ENCODE measurements at places on chromosomes 16 and 17. TPM values are rescaled to one million over a fixed set of nuclear protein-coding genes. Genes with fewer than 3 reads are reported as not detected.

- no peak for DNase-seq
These were observed 2100.7 kb downstream of the TP53TG3F start for GRCh38 chr16:35559911-35560636.

- peak; percentile 45 for DNase-seq
These were observed 23.2 kb upstream of the ARHGAP17 start for GRCh38 chr16:25038239-25038954.

DNA sequence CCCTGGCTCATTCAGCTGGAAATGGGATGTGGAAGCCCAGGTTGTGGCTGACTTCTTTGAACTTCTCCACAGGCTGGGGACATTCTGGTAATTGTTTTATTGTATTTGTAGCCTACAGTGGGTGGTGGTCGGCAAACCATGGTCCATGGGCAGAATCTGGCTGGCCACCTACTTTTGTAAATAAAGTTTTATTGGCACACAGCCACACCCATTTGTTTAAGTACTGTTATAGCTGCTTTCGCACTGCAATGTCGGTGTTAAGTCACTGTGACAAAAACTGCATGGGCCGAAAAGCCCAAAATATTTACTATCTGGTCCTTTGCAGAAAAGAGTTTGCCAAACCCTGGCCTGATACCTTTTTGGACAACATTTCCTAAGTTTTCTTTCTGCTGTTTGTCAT, 86.2 kb downstream of the NTN1 start:
- DNase-seq = no peak

DNA sequence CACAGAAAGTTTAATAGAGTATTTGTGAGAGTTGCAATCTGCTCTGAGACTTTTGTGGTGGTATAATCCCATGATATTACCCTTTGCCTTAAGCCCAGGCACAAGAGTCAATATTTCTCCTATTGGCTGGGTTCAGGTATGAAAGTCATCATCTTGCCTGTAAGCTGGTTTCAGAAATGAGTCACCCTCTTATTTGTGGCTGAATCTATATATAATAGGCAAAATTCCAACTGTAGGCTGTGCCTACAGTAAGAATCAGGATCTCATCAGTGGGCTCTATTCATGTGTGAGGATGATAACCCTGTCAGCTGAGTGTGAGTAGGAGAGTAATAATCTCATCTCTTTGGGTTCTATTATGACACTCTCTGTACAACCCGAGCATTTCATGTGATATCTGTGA, 2103.1 kb downstream of the TP53TG3F start:
- no peak for DNase-seq

The GGT6 gene
- total RNA-seq = not detected

The TVP23A gene
- not detected for total RNA-seq

The SDR42E2 gene
- total RNA-seq = 0.28 TPM

The TK1 gene
- 149 TPM for total RNA-seq

The PPP1R27 gene
- total RNA-seq = not detected

The MGAT5B gene
- 2.3 TPM for total RNA-seq

The CBFA2T3 gene
- 48.0 TPM for total RNA-seq

All from OCI-LY7 (cell line).